ENCODE measurements at places on chromosomes 16 and 17. TPM values are rescaled to one million over a fixed set of nuclear protein-coding genes. Genes with fewer than 3 reads are reported as not detected.

DNA sequence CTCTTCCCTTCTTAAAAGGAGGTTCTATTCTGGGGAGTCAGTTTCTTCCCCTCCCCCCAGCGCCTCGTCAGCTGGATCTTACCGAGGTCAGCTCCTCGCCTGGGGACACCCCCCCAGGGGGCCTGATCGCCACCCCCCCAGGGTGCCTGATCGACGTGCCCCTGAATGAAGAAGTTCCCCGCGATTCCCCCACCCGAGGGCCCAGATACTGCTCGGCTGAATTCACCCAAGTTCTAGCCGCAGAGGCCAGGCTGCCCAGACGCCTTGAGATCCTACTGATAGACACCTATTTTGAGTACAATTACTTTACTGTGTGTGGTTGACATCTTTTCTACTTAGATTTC, 1.4 kb downstream of the RAB11FIP3 start:
- ATAC-seq = no peak

GRCh38 chr17:77479372-77480198, 338.8 kb downstream of the SEC14L1 start:
- no peak for ATAC-seq

GRCh38 chr17:83199500-83200201, 120.2 kb downstream of the METRNL start:
- peak; percentile 7 for ATAC-seq

GRCh38 chr16:4687416-4687815, 5.9 kb upstream of the NUDT16L1 start:
- ATAC-seq = no peak

Gene CYTH1
- total RNA-seq = 31.8 TPM

DNA sequence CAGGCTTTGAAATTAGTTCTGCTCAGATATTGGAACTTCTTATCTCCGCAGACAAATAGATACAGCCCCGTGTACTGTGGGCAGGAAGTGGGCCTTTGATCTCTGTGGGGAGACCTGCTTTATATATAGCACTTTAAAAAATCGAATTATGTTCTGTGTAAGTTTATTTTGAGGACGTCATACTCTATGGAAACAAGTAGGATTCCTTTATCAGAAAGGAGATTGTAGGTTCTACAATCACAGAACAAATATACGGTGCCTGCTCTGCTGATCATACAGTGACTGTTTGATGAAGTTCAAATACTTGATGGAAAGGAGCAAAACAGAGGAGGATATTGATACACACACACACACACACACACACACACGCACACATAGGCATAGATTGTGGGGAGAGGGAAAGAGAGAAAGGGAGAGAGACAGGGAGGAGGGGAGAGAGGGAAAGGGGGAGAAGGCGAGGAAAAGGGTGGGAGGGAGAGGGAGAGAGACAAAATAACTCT, 14.7 kb upstream of the TMEM220 start:
- ATAC-seq = no peak

DNA sequence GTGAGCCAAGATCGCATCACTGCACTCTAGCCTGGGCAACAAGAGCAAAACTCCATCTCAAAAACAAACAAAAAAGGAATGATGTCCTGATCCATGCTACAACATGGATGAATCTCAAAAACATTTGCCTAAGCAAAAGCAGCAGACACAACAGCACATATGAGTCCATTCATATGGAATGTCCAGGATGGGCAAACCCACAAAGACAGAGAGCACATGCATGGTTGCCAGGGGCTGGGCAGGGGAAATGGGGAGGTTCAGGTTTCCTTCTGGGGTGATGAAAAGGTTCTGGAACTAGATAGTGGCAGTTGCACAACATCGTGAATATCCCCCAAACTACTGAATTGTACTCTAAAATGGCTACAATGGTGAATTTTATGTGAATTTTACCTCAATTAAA, 35.3 kb upstream of the RAI1 start:
- ATAC-seq = no peak

All from gastroesophageal sphincter (tissue), 4 donors.